ENCODE measurements at places on chromosomes 16 and 17. TPM values are rescaled to one million over a fixed set of nuclear protein-coding genes. Genes with fewer than 3 reads are reported as not detected.

The IRF8 gene
- total RNA-seq, result not detected

The KRT32 gene
- not detected for total RNA-seq

The VPS25 gene
- 71.3 TPM for total RNA-seq

The AMFR gene
- 215 TPM for total RNA-seq

The PPP1R1B gene
- not detected for total RNA-seq

The ABCA8 gene
- total RNA-seq, result 1.8 TPM

The TTYH2 gene
- 2.3 TPM for total RNA-seq

The KRTAP4-9 gene
- total RNA-seq, result not detected

The PRSS33 gene
- not detected for total RNA-seq

The IRX3 gene
- total RNA-seq, result not detected

The TEX19 gene
- total RNA-seq, result under 0.01 TPM

The MPP2 gene
- 3.2 TPM for total RNA-seq

The RBFOX1 gene
- total RNA-seq, result not detected

The ALOX12 gene
- not detected for total RNA-seq

The RRAD gene
- 1.4 TPM for total RNA-seq

The KCNJ18 gene
- not detected for total RNA-seq

All from IMR-90 (cell line).